ENCODE measurements at places on chromosomes 5 and 9. TPM values are rescaled to one million over a fixed set of nuclear protein-coding genes. Genes with fewer than 3 reads are reported as not detected.

The PDE6A gene
- 0.11 TPM for polyA plus RNA-seq

The MYMK gene
- not detected for polyA plus RNA-seq

DNA sequence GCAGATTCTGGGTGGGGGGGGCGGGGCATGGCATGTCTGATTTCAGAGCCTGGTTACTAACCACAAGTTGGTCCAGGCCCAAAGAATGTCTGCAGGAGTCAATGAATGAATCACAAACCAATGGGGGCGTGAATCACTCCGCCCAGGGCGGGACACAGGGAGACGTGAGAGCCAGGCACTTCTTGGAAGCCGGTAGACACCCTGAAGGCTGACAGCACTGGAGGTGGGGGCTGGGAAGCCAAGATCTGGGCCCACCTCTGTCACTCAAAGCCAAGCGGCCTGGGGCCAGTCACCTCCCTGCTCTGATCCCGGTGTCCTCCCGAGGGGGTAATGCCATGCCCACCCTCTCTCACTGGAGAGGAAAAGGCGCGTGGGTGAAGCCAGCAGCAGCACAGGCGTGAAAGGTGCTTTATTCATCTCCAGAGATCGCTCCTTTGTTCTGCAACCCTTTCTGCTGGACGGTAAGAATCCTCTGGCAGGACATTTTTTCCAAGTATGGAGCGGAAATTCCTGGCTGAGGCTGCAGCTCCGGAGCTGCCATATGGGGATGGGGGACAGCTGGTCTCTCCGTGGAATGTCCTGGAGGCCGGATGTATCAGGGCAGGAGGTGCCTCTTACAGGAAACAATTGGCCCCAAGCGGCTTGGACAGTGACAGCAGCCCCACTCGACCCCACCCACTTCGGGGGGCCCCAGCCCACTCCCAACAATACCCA, 85.0 kb downstream of the STK10 start:
- peak; percentile 67 for DNase-seq

- DNase-seq = no peak
Observed at GRCh38 chr5:50786073-50786472, 119.6 kb downstream of the PARP8 start.

DNA sequence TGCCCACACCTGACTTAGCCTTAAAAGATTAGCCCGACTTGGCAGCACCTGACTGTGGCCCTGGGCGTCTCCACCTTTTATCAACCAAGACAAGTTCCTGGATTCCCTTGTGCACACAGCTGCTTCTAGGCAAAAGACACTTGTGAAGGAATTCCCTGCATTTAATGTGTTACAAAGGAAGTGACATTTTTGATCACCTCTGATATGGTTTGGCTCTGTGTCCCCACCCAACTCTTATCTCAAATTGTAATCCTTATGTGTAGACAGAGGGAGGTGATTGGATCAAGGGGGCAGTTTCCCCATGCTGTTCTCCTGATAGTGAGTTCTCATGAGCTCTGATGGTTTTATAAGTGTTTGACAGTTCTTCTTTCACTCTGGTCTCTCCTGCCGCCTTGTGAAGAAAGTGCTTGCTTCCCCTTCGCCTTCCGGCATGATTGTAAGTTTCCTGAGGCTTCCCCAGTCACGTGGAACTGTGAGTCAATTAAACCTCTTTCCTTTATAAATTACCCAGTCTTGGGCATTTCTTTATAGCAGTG, 2.6 kb upstream of the CPEB4 start:
- no peak for DNase-seq

GRCh38 chr5:18702821-18703220, 1068.6 kb downstream of the TAF11L14 start:
- no peak for DNase-seq

- DNase-seq = no peak
Observed at GRCh38 chr5:168606562-168606961, 27.4 kb upstream of the PANK3 start.

The SVEP1 gene
- polyA plus RNA-seq = 7.4 TPM

DNA sequence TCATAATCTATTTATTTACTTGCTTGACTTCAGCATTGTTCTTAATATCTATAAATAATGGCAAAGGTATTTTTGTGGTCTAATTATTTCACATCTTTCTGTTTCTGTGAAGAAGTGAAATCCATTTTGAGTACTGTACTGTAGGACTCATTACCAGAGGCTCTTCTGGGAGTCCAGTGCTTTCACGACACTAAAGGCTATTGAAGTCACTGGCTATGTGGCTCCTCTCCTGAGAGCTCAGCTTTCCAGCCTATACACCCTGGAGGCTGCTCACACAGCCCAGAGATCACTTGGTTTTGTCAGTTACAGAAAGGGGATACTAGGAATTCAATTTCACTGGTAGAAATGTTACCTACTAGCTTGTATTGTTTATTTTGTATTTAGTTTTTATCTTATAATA, 547.3 kb downstream of the TAF11L14 start:
- no peak for DNase-seq

DNA sequence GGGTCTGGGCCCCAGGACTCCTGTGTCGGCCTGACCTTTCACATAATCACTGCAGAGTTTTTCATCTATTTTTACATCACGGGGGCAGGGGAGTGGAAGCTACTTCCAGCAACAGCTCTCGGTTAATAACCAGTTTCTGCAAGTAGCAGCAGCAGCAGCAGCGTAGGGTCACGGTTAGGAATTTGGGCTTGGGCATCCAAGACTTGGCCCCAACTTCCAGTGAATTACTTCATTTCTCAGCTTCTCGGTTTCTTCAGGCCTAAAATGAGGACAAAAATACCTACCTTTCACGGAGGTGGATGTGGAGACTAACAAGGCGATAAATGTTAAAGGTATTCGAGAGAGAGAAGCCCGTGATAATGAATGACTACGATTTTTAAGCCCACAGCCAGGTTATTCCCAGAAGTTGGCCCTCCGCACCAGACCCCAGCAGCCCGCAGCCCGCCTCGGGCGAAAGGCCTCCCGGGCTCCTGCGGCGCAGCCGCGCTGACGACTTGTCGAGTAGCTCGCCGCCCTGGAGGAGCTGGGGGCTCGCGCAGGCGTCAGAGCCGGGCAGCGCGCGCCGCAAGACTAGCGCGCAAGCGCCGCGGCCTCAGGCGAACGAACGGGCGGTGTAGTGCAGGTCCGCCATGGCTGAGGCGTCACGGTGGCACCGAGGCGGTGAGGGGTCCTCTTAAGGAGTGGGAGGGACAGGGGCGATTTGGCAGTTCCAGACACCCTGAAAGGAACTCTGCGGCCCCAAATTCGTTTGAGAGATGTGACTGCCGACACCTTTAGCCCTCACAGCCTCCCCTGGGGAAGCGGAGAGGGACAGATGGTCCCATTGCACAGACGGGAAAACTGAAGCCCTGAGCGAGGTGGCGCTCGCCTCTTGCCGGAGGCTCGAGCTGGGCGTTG, at the start of gene PKD2L2:
TSS of gene PKD2L2 (plus strand) at position 595 of the 897 bp plus-strand sequence. CDS start at position 630, 35 bp downstream.
- DNase-seq = peak; percentile 73

DNA sequence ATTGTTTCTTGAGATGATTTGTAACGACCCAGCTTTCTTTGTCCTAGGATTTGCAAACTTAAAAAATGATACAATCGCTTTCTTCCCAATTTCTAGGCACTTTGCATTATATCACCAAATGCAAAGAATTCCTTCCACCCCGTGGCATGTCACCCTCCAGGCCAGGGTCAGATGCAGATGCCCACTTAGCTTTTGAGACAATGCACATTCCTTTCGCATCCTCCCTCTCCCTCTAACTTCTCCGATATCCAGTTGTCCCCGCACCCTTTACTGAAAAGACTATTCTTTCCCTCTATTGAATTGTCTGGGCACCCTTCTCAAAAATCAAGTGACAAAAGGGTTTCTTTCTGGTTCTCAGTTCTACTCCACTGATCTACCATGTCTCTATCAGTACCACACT, 17.3 kb downstream of the RNF130 start:
- DNase-seq = no peak

DNA sequence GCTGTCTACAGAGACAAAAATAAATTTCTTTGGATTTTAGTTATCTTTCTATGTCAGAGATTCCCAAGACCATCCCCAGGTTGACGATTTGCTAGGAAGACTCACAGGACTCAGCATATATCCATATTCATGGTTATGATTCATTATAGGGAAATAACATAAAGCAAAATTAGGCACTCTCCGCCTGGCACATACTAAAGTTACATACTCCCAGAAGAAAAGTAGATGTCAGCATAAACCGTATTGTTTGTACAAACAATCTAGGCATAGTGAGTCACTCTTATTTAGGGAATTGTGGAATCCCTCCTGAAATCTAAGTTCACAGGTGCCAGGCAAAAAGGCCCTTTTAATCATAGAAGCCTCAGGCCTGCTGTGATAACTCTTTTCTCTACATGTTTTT, 62.9 kb downstream of the INSL6 start:
- DNase-seq = no peak

The GMCL2 gene
- polyA plus RNA-seq = not detected

The F2RL1 gene
- polyA plus RNA-seq = 42.7 TPM

Measured in right renal pelvis (tissue), 4 donors.